ENCODE measurements at places on chromosomes 4 and X.

DNA sequence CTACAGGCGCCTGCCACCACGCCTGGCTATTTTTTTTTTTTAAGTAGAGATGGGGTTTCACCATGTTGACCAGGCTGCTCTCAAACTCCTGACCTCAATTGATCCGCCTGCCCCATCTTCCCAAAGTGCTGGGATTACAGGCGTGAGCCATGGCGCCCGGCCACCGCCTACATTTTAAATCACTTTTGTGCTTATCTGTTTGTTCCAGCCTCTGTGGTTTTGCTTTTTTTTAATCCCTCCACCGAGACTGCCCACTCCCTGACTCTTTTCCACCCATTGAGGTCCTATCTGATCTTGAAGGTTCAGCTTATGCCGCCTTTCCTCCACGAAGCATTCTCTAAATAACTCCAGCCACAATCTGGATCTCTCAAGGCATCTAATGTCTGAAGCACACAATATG lies 73.5 kb downstream of the CHRDL1 start:
- DNase-seq, result no peak

DNA sequence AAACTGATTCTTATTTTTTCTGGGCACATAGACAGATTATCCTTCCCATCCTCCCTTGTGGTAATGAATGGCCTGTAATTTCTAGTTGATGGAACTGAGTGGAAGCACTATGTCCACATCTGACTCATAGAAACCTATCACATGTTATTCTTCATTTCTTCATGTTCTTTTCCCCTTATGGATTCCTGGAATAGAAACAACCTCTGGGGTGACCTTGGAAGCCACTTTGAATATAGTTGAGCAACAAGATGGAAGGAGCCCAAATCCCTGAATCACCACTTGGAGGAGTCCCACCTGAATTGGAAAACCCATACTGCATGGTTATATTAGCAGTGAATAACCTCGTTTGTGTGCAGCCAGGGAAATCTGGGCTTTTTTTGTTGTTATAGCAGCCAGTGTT lies 137.8 kb downstream of the MID1IP1 start:
- DNase-seq, result no peak

- no peak for DNase-seq
Observed at GRCh38 chr4:42487230-42487629, 89.9 kb downstream of the SHISA3 start.

GRCh38 chr4:170476351-170476750 lies 386.6 kb upstream of the AADAT start:
- no peak for DNase-seq

DNA sequence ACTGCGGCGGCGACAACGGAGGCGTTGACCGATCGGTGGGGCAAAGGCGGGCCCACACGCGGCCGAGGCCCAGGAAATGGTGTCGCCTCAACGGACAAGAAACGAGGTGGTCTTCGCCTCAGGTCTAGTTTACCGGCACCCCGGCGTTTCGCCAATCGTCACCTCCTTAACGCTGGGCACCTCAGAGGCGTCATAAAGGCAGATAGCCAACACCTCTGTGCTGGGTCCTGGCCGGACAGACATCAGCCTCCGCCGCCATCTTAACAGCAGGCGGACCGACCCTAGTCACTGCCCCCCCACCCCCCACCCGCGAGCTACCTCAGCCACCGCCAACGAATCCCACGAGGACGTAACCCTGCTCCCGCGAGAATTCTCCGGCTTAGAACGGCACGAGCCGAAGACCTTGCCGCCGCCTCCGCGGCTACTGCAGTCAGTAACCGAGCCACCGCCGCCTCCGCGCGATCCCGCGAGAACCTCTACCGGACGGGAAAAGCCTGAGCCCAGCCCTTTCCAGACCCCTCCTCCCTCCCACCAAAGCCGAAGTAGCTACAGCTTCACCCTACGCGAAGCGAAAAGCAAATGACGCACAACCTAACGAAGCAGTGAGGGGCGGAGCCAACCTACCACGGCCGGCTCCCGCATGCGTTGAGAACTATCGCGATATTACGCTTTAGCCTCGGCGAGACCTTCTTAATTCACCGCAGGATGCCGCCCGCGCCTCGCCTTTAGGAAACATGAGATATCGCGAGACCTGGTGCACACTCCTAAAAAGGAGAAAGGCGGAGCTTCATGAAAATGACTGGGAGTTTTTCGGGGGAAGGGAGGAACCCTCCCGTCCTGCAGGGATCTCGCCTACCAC lies 2.7 kb downstream of the HUWE1 start:
- DNase-seq, result peak; percentile 96
